ENCODE measurements at places on chromosomes 11 and 22.

- DNase-seq = no peak
Observed at GRCh38 chr11:86790867-86791849, 9.2 kb upstream of the PRSS23 start.

DNA sequence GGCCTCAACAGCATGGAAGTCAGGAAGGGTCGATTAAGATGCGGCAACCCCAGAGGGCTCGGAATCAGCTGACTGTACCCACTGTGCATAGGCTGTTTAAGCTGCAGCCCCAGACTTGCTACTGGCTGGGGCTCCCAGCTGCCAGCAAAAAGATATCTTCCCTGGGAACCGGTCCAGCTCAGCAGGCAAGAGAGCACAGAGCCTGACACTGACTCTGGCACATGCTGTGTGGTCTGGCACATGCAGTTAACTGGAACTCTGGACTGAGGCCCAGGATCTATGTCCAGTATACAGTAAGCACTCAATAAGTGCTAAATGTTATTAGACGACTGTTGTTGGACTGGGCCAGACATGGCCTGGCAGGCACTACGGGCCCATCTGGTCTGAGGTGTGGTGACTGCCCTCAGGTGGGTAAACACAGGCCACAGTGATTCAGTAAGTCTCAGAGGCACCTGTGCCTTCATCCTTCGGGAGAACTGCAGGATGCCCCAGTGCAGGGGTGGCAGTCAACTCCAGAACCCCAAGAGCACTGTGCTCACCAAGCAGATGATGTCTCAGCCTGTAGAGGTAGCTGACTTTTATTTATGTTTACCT, 87.6 kb downstream of the LARGE1 start:
- DNase-seq = no peak

GRCh38 chr11:14700593-14700992, 57.0 kb downstream of the PDE3B start:
- no peak for DNase-seq

- DNase-seq = no peak
Observed at GRCh38 chr11:93542811-93543229, 371 bp downstream of the SMCO4 start.

DNA sequence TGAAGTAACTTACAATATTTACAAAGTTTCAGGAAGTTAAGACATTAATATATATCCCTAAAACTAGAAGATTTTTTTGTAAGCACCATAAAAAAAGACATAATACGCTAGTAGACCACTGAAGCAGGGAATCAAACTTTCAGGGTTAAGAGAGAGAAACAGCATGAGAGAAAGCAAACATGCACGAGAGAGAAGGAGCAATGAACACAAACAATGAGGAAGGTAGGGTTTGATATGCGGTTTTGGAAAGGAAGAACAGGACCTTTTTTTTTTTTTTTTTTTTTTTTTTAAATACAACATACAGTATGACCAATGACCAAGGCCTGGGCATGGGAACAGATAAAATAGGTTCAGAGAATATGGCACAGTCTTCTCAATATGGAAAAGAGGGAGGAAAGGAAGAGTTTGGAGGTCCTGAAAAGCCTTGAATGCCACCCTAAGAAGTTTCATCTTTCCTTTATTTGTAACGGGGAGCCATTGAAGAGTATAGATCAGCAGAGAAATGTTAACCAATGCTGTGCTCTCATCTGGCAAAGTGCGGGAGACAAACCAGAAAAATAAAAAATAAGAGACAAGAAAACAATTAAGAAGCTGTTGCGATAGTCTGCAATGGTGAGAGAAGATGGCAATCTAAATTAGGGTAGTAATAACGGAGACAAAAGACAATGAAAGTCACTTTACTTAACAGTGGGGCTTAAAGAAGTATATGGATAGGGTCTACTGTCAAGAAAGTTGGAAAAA, 101.0 kb downstream of the USP35 start:
- no peak for DNase-seq

DNA sequence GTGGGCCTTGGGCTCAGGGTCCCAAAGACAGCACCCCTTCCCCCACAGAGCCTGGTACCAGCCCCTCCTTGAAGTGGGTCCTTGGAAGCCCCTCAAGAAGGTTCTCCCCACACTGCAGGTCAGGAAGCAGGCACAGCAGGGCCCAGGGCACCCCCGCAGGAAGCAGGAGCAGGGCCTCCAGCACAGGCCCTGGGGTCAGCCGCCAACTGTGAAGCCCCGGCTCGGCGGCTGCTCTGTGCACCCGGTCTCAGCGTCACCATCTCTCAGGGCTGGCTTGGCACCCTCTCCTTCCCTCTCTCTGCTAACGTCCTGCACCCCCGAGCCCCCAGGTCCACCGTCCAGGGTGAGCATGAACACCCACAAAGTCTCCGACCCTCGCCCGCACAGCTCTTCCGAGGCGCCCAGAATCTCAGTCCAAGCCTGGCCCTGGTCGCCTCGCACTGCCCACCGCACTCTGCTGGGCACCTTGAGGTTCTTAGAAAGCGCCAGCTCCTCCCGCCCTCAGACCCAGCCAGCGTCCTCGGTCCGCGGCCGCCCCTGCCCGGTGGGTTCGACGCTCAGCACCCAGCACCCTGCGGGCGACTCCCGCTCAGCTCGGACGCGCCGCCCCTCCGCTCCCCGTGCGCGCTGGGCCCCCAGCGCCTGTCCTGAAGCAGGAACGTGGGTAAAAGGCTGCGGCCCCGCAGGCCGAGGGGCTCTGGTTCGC, 1.4 kb upstream of the SIGIRR start:
- DNase-seq = no peak

GRCh38 chr11:69285091-69285490, 8.9 kb upstream of the MYEOV start:
- DNase-seq = no peak

DNA sequence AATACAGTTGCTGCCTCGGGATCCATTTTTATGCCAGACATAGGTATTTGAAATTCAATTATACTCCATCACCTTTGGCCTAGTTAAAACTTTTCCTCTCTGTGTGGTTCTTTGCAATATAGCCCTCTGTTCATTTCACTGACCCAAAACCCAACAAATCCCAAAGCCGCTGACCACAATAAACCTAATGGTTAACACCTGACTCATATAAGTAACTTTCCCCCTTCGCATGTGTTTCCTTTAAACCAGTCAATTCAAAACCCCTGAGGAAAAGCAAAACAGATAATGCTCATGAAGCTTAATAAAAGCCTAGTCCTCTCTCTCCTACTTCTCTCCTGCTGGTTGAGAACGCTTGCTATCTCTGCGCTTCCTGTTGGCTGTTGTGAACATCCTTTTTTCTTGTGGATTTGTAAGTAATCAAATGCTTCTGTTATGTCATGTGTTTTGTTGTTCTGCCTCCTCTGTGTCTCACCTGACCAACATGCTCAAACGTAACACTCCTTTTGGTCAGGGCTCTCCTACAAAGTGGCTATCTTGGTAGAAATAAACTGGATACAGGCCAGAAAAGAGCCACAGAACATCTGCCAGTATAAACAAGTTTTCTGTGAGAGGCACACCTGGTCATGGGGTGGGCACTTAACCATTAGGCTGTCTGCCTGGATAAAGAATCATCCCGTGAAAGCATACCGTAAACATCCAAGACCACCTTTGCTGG, 652.6 kb downstream of the METTL15 start:
- DNase-seq = no peak

- DNase-seq = no peak
Observed at GRCh38 chr22:39820256-39820655, 73.3 kb downstream of the ENTHD1 start.

Data from NCI-H1417 treated with DMSO at 0.1 percent for 48 hours (cell line).